ENCODE measurements at places on chromosomes 2 and 18. TPM values are rescaled to one million over a fixed set of nuclear protein-coding genes. Genes with fewer than 3 reads are reported as not detected.

The AQP12A gene
- total RNA-seq = not detected

The EN1 gene
- total RNA-seq = not detected

The PIEZO2 gene
- total RNA-seq = 6.5 TPM

The CLK1 gene
- total RNA-seq = 14.7 TPM

The SOX11 gene
- 26.6 TPM for total RNA-seq

The ARHGEF33 gene
- total RNA-seq = not detected

The MC5R gene
- not detected for total RNA-seq

The NAT8 gene
- not detected for total RNA-seq

The HIBCH gene
- total RNA-seq = 13.0 TPM

The ESCO1 gene
- 45.4 TPM for total RNA-seq

The KRTCAP3 gene
- total RNA-seq = 9.0 TPM

The LRP2 gene
- total RNA-seq = 1.3 TPM

The SLC9A4 gene
- not detected for total RNA-seq

The CARF gene
- 1.9 TPM for total RNA-seq

The ANKRD30B gene
- not detected for total RNA-seq

The RASGRP3 gene
- not detected for total RNA-seq

The FAP gene
- not detected for total RNA-seq

The ALKAL2 gene
- total RNA-seq = 2.6 TPM

The MOCOS gene
- total RNA-seq = 2.4 TPM

The DSEL gene
- 9.4 TPM for total RNA-seq

The ITPRID2 gene
- total RNA-seq = 13.6 TPM

The LAMA1 gene
- total RNA-seq = 17.5 TPM

The DCDC2C gene
- not detected for total RNA-seq

The ANO7 gene
- total RNA-seq = 2.0 TPM

The FAHD2B gene
- 33.0 TPM for total RNA-seq

The TRAF3IP1 gene
- 9.5 TPM for total RNA-seq

The SNTG2 gene
- 2.1 TPM for total RNA-seq

The UGT1A3 gene
- total RNA-seq = not detected
